ENCODE measurements at places on chromosomes 3 and 15. TPM values are rescaled to one million over a fixed set of nuclear protein-coding genes. Genes with fewer than 3 reads are reported as not detected.

The TRPM1 gene
- not detected for total RNA-seq

The TGM5 gene
- total RNA-seq: not detected

The TMF1 gene
- total RNA-seq: 42.1 TPM

The BHLHE40 gene
- total RNA-seq: 195 TPM

The ANKRD34C gene
- not detected for total RNA-seq

The SPATA12 gene
- not detected for total RNA-seq

The LXN gene
- 8.6 TPM for total RNA-seq

The TRH gene
- total RNA-seq: not detected

The GABRR3 gene
- total RNA-seq: not detected

The MFN1 gene
- total RNA-seq: 31.1 TPM

The GOLGA6D gene
- total RNA-seq: not detected

The ROPN1 gene
- not detected for total RNA-seq

The SST gene
- not detected for total RNA-seq

The AGBL1 gene
- 0.10 TPM for total RNA-seq

The INKA1 gene
- 1.0 TPM for total RNA-seq

The CAMK2N2 gene
- 0.21 TPM for total RNA-seq

The CPB1 gene
- not detected for total RNA-seq

The PRSS50 gene
- total RNA-seq: not detected

The ZNF774 gene
- 1.1 TPM for total RNA-seq

The ADGRG7 gene
- not detected for total RNA-seq

The RPL39L gene
- 22.5 TPM for total RNA-seq

The TRPC1 gene
- total RNA-seq: 2.8 TPM

The MESP2 gene
- total RNA-seq: not detected

The MORC1 gene
- not detected for total RNA-seq

The SCAP gene
- total RNA-seq: 44.5 TPM

The NEIL1 gene
- total RNA-seq: 9.8 TPM

The CCR9 gene
- total RNA-seq: not detected

Measured in activated CD4-positive, alpha-beta memory T cell treated with anti-CD3 and anti-CD28 coated beads for 36 hours (primary cell).